Stimulated activated CD4-positive, alpha-beta T cell treated with anti-CD3 and anti-CD28 coated beads, Interleukin-1b, Interleukin-23, amount 100 ng/mL, for 48 hours (primary cell): ENCODE measurements at places on chromosomes 3 and 15.

DNA sequence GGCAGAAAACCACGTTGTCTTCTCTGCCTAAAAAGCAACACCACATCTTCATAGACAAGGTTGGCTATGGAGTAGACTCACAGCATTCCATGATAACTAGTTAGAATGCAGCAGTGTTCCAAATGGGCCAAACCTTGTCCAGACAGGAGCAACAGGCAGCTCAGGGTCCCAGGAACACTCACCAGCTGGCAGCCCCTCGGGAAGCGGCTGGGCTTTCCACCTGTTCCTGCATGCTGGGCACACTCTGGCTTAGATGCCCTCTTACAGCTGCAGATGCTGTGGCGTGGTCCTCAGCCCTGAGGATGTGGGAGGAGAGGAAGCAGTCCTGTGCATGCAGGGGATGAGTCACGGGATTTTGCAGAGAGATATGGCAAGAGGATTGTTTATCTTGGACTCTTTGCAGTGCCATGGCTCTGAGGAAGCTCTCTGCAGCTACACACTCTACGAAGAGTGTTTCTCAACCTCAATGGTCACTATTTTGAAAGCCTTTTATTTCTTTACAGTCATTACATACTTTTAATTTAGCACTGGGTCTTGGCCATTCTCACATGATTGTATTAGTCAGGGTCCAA is 11.3 kb downstream of the NRROS start:
- no peak for DNase-seq

DNA sequence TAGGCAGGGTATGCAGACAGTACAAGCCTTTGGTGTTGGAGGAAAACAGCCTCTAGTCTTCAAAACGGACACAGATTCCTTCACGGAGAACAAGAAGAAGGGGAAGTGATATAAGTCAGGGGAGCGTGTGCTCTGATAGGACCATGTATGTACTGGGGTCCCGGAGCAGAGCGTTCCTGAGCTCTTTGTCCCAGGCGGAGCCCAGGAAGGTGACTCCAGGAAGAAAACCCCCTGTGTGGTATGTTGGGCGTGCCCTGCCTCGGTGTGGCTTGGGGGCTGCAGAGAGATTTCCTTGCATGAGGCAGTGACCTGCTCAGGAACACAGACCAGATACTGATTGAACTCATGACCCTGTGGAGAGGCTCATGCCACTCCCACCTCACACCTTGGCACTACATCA is 21.7 kb downstream of the MELTF start:
- DNase-seq = no peak

GRCh38 chr3:76715426-76715825 is 324.5 kb upstream of the ROBO2 start:
- no peak for DNase-seq

- DNase-seq = no peak
Measured at GRCh38 chr15:42493679-42494078, 1.8 kb upstream of the SNAP23 start.

GRCh38 chr15:85621094-85621493 is 173.6 kb downstream of the KLHL25 start:
- peak; percentile 11 for DNase-seq

DNA sequence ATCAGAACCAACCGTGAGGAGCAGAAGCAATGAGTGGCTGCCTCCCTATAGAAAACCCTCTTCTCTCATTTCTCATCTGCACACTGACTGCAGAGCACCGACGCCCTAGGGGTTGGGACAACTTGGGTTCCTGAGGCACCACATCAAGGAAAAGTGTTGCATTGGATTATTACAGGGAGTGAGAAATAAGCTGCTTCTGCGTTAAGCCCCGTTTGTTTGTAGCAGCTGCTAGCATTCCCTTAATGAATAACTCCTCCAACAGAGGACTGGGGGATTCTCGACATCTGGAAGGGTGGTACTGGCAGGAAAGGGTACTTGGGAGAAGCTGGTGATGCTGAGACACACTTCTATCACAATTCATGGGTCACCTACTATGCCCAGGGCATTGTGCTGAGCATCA is 25.3 kb upstream of the AGBL1 start:
- no peak for DNase-seq

DNA sequence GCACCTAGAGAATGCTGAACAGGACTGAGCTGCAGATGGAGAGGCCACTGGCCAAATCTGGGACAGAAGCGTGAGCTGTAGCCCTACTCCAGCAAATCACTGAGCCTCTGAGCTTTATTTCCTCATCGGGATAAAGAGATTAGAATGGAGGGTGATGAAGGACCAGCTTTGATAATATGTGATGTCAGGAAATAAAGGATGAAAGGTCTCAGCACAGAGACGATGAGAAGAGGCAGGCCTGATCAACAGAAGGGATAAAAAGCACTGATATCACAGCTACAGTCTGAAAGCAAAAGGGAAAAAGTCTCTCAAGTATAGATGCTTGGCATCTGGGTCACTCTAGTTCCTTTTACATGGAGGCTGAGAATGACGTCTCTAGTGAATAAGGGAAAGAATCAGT is 70.0 kb downstream of the DHX30 start:
- DNase-seq = no peak

- DNase-seq = no peak
Measured at GRCh38 chr3:46692566-46692990, 901 bp downstream of the ALS2CL start.

DNA sequence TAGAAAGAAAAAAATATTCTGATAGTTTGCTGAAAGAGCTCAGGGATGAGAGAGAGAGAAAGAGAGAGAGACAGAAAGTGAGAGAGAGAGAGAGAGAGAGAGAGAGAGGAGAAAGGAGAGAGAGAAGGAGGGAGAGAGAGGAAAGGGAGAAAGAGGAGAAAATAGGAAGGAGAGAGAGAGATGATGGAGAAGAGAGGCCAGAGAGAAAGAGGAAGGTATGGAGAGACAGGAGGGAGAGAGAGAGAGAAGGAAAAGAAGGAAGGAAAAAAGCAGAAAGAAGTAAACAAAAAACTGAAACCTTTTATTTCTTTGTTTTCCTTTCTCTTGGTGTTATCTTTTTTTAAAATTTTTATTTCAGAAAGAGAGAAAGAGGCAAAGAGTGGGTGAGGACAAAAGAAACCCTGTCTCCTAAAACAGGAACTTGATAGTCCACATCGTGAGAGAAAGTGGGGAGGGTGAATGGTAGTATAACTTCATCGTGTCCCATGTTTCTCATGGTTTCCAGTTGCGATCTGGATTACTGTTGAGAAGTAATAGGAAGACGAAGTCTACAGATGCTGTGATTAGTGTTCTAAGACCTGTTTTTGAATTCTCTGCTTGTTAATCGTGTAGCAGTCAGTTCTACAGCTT is 279.7 kb downstream of the LPP start:
- DNase-seq = no peak

DNA sequence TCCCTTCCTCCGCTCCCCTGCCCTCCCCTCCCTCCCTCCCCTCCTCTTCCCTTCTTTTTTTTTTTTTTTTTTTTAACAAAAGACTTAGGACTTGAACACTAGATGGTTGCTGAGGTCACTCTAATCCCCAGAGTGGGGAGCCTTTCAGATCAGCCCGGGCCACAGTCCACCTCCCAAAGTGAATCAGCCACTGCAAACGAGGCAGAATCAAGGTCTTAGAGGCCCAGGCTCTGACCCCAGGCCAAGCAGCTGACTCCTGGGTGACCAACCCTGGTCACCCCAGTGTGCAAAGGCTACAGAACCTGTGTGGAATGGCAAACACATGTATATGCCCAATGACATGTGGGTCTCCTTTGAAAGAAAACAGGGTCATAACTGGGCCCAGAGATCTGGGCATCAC is 18.3 kb upstream of the EHD4 start:
- no peak for DNase-seq

DNA sequence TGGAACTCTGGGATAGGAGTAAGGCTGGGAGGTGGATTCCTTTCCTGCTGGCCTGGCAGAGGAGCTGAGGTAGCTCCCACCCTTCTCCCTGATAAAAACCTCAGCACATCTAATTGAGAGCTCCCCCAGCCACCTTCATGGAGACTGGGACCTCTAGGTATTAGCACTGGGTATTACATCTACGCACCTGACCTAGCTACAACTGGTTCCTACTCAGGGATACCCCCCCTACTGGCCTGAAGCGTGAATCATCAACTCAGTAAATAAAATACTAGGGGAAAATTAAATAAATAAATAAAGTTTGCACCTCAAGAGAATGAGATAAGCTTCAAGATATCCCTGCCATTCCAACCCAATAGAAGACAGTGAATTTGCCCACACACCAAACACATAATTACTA is 140.4 kb downstream of the NEK10 start:
- no peak for DNase-seq

DNA sequence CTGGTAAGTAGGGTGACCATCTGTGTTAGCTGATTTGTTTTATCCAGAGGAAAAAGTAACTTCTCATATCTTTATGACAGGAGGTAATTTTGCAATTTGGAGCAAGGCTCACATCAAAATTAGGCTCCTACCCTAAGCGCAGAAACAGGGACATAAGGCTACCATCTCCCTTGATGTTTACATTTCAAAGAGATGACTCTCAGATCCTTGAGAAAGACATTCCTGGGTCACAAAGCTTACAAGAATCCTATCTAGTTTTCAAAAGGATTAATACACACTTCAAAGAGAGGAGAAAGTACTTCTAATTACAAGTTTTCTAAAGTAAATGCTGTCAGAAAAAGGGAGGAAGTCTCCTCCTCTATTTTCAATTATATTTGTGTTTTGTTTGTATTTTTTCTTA is 7.0 kb downstream of the ZPLD1 start:
- no peak for DNase-seq

DNA sequence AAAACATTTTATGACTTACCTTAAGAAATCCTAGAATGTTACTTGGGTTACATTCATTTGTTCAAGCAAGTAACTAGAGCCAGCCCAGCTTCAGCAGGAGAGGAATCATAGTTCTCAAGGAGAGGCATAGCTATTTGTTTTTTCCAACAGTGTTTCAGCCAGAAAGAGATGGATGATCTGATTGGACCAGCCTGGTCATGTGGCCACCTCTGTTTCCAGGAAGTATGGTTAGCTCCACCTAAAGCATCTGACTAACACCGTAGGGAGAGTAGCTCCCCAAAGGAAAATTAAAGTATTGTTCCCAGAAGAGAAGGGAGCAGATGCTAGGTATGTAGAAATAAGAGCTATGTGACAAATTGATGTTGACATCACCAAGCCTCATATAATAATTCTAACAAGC is 417.1 kb downstream of the TAFA4 start:
- DNase-seq = no peak

DNA sequence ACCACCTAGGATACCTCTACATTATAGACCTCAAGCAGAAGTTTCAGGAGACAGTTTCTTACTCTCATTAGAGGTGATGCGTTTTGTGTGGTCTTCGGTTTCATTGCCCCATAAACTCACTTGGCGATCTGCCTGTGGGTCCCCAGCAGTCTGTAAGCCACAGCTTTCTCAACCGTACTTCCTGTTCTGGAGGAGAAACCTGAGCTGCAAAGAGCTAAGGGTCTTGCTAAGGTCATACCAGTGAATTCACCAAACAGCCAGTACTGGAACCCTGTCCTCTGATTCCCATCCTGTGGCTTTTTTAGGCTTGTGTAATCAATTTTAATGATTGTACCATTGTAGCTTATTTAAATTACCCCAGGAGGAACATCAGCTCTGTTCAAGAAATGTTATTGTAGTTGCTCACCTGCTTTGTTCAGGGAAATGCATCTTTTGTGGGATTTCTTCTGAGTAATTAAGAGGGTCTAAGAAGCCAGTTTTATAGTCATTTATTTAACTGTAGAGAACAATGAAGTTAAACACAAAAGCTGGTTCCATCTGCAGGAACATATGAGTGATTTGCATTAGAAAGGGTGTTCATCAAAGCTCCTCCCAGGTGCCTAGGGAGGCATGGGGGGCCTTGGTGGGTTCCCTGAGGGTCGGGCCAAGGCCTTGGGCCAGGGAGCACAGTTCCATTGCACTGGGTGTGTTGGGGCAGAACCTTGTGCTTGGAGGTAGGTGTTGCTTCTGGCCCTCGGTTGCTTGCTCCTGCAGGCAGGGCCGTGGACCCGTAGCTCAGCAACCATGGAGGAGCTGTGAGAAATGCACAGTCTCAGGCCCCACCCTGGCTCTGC is 69.6 kb downstream of the APBA2 start:
- DNase-seq = no peak

DNA sequence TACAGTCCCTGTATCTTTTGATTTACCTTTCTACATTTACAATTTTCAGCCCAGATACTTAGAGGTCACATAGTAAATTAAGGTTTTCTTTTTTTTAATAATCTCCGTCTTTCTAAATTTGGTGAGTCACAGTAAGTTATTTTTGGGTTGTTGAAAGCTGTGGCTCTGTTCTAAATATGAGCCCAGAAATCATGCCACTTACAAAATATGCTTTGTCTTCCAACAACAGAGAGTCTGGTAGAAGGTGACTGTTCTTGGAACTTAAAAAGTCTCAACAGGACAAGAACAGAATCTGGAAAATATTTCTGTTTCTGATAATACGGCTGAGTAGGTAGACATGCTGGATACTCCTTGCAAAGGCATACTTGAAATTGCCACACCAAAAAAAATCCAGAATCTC is 16.0 kb downstream of the GOLGA8S start:
- no peak for DNase-seq

DNA sequence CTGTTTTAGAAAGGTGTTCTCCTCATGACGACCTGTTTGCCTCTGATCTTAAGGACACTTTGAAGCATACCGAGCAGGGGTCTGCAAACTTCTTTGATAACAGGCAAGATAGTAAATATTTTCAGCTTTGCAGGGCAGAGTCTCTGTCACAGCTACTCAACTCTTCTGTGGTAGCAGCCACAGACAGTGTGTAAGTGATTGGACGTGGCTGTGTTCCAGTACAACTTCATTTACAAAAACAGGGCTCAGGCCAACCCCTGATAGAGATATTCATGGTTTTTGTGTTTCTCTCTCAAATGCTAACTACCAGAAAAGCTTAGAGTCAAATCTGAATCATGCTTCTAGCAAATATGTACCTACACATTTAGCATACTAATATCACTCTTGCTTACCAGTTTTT is 51.5 kb downstream of the TGFBR2 start:
- peak; percentile 50 for DNase-seq

DNA sequence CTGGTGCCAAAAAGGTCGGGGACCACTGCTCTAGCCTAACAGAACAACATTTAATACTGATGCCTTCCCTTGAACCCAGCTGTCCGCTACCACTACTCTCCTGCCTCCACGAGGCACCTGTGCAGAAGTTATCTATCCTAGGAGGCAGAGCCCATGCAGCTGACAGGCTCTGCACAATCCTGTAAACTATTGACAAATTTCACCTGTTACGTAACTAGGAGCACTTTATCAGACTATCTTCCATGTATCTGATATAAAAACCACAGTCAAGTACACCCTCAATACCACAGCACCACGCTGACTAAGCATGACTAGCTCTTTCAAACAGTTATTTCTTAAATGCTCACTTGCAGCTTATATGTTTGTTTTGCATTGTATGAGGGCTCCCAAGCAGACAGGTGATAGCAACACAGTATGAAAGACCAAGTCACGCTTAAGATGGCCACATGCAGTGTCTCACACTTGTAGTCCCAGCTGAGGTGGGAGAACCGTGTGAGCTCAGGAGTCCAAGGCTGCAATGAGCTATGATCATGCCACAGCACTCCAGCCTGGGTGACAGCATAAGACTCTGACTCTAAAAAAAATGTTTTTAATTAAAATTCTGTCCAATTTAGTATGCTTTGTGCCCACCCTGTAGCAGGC is 4.5 kb upstream of the IL17RC start:
- DNase-seq = no peak

GRCh38 chr3:61929617-61930016 is 368.2 kb downstream of the PTPRG start:
- DNase-seq = no peak
